ENCODE measurements at places on chromosomes 1 and 21.

- no peak for DNase-seq
Observed at GRCh38 chr1:218480588-218481099, 135.5 kb downstream of the TGFB2 start.

- DNase-seq, result no peak
Observed at GRCh38 chr1:224132901-224133300, 19.0 kb downstream of the FBXO28 start.

GRCh38 chr1:226808501-226808900 is 61.9 kb upstream of the PSEN2 start:
- DNase-seq, result no peak

- no peak for DNase-seq
Observed at GRCh38 chr1:245579881-245580280, 425.1 kb downstream of the KIF26B start.

DNA sequence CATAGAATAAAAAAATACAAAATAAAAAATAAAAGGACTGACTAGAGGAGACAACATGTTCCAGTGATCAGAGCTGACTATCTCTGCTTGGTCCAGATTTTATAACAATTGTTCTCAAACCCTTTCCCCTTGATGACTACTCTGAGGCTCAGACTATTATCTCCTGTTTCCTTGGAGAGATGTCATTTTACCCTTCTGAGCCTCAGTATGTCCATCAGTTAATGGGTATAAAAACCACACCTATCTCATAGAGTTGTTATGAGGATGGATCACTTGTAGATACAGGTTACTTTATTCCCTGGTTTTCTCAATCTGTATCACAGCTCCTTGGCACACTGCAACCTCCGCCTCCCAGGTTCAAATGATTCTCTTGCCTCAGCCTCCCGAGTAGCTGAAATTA is 7.0 kb downstream of the NKAIN1 start:
- DNase-seq, result no peak

DNA sequence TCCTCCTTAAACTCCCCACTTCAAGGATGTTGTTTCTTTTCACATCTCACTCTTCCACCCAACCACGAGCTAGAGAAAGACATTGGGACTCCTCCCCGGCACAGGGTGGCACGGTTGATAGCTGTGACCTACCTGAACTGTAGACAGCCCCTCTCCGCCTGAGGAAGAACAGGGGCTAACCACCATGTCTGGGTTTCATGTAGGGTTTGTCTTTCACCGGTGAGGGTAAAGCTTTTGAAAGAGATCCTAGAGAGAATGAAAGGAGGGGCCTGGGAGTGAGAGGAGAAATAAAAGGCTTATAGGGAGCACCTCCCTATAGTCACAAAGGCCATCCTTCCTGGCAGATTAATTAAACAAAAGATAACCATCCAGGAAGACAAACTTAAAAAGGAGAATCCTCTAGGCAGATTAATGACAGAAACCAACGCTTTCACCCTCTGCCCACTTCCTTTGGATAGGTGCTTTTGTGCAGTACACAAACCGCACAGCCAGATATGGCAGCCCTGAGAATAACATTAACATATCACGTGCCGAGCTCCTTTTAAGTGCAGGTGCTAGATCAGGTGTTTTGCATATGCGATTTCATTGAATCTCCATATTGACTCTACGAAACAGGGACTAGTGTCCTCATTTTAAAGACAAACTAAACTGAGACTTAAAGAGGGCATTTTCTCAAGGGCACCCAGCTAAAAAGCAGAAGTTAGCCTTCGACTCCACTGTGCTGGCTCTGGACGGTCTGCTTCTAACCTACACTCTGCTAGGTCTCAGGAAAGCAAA is 178.1 kb upstream of the RUNX1 start:
- DNase-seq, result no peak

DNA sequence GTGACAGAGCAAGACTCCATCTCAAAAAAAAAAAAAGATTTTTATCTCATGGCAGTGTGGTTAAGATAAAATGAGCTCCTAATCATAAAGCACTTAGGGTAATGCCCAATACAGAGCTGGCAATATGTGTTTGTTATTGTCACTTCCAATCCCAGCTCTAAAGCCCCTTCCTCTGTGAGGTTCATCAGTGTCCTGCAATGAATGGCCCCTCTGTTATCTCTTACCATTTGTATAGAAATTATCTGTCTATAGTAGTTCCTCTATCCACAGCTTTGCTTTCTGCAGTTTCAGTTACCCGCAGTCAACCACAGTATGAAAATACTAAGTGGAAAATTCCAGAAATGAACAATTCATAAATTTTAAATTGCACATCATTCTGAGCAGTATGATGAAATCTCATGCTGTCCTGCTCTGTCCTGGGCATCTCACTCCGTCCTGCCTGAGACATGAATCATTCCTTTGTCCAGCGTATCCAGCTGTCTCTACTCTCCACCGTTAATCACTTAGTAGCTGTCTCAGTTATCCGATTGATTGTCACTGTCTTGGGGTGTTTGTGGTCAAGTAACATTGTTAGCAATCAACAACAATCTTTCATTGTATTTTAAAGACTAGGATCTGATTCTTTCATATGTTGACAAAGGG is 50.2 kb upstream of the DNAH14 start:
- no peak for DNase-seq

- DNase-seq, result no peak
Observed at GRCh38 chr1:21837476-21837875, 25.4 kb downstream of the LDLRAD2 start.

DNA sequence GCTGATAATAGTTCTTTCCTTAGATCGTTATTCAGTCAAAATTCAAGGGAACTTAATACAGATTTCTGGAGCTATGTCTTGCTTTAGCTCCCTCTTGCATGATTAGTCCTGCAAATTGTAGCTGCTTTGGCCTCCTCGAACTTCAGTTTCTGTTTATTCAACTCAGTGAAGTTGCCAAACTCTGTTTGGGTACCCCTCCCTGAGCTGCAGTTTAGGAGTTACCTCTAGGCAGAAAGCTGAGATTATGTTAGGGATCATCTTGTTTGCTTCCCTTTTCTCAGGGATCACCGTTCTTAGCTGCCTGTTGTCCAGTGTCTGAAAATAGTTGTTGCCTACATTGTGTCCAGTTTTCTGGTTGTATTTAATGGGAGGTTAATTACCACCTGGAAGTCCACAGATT is 43.5 kb downstream of the SNX27 start:
- no peak for DNase-seq

DNA sequence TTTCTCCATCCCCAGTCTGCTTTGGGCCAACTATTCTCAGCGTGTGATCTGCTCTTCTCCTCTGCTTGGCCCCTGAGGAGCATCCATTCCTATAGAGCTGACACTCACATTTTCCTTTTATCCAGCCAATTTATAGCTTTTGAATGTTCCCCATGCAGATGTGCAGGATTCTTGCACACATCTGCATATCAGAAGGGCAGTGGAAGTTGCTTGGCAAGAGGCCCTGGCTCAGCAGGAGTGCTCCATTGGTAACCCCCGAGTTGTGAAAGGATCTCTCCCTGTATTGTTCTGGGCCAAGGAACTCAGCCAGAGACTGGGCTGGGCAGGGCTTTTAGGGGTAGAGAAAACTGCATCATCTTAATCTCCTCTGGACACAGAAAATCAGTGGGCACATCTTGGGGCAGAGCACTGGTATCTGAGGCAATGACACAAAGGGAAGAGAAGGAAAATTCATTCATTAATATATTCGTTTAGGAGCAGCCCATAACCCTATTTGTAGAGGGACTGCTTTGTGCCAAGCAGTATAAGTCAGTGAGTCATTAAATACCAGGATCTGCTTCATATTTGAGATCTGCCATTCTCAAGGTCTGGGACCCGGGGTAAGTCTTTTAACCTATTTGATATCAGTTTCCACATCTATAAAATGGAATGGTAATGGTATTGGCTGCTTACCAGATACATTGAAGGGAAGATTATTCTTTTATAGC is 31.0 kb upstream of the BEND5 start:
- DNase-seq, result no peak

GRCh38 chr1:94981575-94981973 is 54.7 kb upstream of the CNN3 start:
- no peak for DNase-seq

- DNase-seq, result no peak
Observed at GRCh38 chr1:201255479-201256362, 27.6 kb upstream of the PKP1 start.

DNA sequence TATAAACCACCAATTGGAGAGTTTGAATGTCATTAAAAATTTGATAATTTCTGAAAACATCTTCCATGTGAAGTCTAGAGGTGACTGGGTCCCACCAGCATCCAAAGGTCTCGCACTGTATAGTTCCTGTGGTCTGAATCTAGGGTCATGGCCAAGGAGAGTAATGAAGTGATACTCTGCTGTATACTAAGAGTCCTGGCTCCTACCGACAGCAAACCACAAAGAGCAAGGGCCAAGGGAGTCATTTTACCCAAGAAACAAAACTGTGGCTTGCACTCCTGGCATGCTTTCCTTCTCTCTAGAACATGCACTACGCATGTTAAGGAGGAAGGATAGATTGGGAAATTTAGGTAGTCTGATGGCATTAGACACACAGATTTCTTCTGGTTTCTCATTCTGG is 115.6 kb downstream of the BRINP2 start:
- no peak for DNase-seq

DNA sequence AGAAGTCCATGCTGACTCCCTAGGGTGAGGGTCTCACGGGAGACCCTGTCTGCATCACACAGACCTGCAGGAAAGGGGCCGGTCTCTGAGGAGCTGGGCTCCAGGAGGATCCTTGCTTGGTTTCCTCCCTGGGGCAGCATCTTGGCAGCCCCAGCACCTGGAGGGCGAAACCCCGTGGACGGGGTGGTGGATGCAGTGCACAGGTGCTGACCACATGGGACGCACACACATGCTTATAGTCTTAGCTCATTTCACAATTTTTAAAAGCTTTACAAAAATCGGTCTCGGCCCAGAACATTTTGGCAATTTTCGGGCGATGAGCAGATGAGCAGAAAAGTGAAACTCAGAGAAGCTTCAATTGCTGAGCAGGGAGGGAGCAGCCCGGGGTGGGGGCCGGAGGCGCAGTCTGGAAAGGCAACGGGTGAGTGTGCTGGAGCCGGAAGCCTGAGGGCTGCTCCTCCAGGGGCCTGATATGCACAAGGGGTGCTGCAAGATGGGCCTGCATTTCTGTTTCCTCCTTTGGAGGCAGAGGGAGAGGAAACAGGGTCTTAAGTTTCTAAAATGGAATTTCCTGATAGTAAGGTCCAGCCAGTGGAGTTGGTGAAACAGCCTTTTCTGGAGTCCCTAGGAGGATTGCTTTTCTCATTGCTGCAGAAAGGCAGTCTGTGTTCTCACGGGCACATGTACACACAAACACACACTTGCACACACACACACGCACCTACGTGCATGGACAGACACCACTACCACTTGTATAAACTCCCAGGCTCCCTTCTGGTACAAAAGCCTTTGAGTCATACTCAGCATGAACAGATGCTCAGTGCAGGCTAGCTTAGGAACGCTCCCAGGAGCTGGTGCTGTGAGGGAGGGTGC is 60.6 kb downstream of the SCCPDH start:
- peak; percentile 5 for DNase-seq

- DNase-seq, result no peak
Observed at GRCh38 chr1:87733386-87733785, 404.7 kb downstream of the LMO4 start.

DNA sequence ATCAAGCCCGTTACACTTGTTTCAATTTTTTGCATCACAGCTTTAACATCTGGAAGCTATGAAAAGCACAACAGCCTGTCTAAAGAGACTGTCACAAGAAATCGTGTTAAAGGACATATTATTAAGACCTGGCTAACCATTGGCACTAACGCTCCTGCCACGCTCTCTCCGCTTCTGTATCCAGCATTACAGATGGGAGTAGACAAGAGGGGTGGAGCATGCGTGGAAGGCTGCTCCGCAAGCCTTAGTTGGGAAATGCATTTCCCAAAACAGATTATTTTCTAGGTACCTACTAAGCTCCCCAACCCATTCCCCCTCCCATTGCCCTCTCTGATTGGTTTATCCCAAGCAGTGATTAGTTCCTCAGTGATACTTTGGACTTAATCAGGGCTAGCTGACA is 72.4 kb downstream of the NTNG1 start:
- DNase-seq, result no peak

DNA sequence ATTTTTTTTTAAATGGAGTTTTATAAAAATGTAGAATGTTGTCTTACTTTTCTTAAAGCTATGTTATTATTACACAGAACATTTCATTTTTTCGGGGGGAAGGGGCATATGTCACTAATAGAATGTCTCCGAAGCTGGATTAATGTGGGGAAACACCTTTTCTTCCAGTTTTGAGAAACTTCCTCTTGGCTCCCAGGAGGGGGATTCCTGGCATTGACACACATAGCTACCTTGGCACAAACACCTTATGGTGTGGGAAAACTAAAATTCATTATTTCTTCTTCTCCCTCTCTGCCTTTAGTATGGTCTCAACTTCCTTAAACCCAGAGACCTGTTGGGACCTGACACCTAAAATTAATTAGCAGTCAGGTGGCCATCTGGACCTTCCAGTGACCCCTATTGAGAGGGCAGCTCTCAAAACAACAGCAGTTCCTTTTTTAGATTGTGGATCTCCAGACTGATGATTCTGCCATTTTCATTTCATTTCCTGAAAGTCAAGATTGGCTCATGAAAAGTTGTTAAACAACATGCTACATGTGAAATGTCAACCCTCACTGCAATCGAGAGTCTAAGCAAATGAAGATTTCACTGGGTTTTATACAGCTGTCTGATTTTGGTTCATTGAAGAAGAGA is 70.1 kb upstream of the EDEM3 start:
- no peak for DNase-seq

GRCh38 chr1:92168657-92169056 is 49.1 kb upstream of the C1orf146 start:
- peak; percentile 62 for DNase-seq

GRCh38 chr21:41804381-41804780 is 37.5 kb upstream of the RIPK4 start:
- no peak for DNase-seq

DNA sequence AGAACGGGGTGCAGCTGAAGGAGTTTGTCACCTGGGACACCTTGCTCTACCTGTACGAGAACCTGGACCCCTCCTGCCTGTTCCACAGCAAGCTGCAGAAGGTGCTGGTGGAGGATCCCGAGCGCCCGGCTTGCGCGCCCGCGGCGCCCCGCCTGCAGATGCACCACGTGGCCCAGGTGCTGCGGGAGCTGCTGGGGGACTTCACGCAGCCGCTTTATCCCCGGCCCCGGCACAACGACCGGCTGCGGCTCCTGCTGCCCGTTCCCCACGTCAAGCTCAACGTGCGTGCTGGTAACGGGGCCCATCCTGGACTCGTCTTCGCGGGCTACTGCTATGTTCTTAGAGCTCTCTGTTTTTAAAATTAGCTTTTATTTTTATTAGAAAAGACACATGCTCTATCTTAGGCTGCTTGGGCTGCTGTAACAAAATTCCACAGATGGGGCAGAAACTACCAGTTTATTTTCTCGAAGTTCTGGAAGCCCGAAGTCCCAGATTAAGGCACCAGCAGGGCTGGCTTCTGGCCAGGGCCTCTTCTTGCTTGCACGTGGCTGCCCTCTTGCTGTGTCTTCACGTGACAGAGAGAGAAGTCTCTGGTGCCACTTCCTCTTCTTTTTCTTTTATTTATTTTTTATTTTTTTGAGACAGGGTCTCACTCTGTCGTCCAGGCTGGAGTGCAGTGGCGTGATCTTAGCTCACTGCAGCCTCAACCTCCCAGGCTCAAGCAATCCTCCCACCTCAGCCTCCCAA is 38.1 kb downstream of the TRPM2 start:
- DNase-seq, result no peak
